Activated CD8-positive, alpha-beta memory T cell treated with anti-CD3 and anti-CD28 coated beads, Interleukin-2, amount 50 U/mL, for 4 hours (primary cell): ENCODE measurements at places on chromosomes 7 and 10.

GRCh38 chr10:98528805-98529183, 82.1 kb upstream of the HPS1 start:
- no peak for DNase-seq

DNA sequence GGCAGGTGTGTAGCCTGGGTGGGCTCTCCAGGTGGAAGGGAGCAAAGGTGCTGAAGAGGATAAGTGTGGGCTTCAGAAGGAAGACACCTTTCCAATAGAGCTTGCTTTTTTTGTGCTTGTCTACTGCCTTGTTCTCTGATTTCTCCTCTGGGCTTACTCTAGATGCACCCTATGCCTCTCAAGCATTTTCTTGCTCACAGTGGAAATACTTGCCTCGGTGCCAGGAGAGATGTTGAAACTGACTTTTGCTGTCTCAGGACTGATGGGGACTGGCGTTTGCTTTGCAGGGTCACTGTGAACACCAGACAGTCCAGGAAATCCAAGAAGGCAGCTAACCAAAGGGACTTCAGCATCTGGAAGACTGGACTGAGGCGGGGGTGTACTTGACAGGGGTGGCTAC, 187.9 kb downstream of the SNX10 start:
- no peak for DNase-seq

GRCh38 chr7:7641129-7641663, 644 bp downstream of the UMAD1 start:
- DNase-seq: no peak

- DNase-seq: no peak
Measured at GRCh38 chr7:155824227-155824886, 12.1 kb upstream of the SHH start.

- no peak for DNase-seq
Measured at GRCh38 chr10:11205030-11205772, 187.5 kb downstream of the CELF2 start.

GRCh38 chr10:86017841-86018734, 348.5 kb downstream of the GRID1 start:
- DNase-seq: no peak

- DNase-seq: no peak
Measured at GRCh38 chr7:40199076-40199802, 64.4 kb downstream of the SUGCT start.

DNA sequence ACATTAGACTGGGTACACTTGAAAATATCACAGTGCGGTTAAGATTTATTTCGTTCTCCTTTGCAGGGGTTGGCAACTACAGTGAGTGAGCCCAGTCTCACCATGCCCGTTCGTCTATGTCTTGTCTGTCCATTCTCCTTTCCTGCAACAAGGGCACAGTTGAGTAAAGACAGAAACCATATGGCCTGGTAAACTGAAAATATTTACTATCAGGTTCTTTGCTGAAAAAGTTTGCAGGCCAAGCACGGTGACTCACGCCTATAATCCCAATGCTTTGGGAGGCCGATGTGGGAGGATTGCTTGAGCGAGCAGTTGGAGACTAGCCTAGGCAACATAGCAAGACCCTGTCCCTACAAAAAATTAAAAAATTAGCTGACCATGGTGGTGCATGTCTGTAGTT, 11.4 kb upstream of the KCTD7 start:
- no peak for DNase-seq

GRCh38 chr10:106310596-106310995, 853.9 kb downstream of the SORCS1 start:
- no peak for DNase-seq

- DNase-seq: no peak
Measured at GRCh38 chr10:30436191-30436611, 2.2 kb downstream of the MAP3K8 start.

- no peak for DNase-seq
Measured at GRCh38 chr10:11687357-11687771, 54.8 kb upstream of the ECHDC3 start.

- DNase-seq: no peak
Measured at GRCh38 chr10:111316722-111317212, 239.9 kb downstream of the ADRA2A start.

DNA sequence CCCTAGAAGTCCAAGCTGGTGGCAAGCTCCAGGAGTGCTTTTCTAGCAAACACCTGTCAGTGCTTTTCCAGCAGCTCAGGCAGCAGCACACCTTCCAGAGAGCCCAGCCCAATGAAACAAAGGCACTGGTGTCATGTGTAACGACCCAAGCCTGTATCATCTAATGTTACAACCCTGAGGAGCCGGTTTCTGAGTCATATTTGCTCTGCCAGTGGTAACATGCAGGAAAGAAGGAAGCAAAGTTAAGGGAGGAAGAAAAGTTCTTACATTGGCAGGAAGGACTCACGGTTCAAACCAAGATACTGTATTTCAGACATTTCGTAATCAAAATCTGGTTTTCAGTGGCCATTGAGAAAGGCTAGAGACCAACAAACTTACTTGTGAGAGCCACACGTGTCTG, at the start of gene ANKRD22:
Gene ANKRD22 (minus strand): TSS at position 139 of the 400 bp plus-strand sequence. CDS start 237 bp downstream, outside the sequence.
- DNase-seq: no peak

DNA sequence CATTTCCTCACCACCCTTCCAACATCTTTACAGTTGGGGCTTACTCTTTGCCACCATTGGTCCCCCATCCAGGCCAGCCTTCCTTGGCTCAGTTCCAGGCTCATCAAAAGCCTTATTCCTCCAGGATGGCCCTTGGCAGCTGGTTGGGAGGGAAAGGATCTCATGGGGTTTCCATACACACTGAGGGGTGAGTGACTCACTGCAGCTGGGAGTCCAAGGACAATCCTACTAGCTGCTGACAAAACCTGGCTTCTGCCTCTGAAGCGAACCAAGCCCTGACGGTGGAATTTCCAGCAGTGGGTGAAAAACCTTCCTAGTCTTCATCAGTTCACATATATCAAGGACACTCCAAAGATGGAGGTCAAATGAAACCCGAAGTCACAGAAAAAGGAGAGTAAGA, 22.9 kb downstream of the CRHR2 start:
- DNase-seq: no peak

GRCh38 chr7:82745117-82745516, 301.5 kb upstream of the CACNA2D1 start:
- DNase-seq: no peak

DNA sequence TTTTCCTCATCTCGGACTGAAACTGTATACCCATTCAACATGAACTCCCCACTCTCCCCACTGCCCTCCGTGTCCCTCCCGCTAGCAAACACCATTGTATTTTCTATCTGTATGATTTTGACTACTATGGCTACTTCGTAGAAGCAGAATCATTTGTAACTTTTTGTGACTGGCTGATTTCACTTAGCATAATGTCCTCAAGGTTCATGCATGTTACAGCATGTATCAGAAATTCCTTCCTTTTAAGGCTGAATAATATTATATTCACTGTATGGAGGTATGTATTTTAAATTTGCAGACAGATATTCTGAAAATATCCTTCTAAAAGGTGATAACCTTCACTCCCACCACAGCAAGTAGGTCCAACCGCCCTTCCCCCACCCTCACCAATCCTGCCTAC, 42.9 kb upstream of the MMD2 start:
- no peak for DNase-seq

DNA sequence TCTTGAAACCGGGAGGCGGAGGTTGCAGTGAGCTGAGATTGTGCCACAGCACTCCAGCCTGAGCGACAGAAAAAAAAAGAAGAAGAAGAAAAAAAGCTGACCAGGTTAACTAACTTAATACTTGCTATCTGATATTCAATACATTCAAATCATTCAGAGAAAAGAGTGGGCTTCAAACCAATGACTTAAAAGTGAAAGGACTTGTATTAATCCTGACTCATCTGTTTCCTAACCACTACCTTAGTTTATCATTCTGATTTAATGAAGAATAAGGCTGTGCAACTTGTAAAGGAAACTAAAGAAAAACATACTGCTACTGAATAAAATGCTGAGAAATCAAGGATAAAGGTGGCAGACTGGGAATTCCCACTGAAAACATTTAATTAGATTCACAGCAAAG, 128.4 kb downstream of the NRBF2 start:
- no peak for DNase-seq

GRCh38 chr10:117462424-117462792, 80.1 kb upstream of the EMX2 start:
- DNase-seq: no peak

GRCh38 chr7:41457832-41458437, 245.0 kb downstream of the INHBA start:
- no peak for DNase-seq

DNA sequence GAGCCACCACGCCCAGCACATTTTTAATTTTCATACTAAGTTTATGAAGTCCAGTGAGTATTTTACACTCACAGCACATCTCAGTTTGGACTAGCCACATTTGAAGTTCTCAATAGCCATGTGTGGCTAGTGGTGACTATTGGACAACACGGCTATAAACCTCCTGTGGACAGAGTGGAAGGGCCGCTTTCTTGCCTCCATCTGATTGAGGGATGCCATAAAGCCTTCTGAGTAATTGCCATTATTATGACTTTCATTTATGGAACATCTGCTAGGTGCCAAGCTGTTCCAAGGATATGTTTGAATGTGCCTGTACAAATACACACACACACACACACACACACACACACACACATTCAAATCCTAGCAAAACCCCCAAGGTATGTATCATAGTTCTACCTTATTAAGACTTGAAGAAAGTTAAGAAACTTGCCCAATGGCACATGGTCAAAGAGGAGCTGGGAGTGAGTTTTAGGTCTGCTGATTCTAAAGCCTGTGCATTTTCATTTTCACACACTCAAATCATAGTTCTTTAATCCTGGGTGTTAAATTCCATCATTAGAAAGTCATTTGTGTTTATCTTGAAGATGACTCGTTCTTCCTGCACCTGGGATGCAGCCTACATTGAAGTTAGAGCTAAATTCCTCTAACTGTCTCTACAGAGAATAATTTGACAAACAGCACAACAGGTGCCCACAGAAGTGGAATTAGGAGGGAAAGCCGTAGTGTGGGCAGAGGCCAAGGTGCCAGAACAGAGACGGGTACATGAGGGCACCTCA, 143.3 kb downstream of the PKD1L1 start:
- DNase-seq: no peak

GRCh38 chr7:155371884-155372781, 74.5 kb downstream of the INSIG1 start:
- DNase-seq: no peak

- DNase-seq: no peak
Measured at GRCh38 chr10:33781606-33782395, 447.3 kb upstream of the NRP1 start.

- no peak for DNase-seq
Measured at GRCh38 chr7:26326211-26326610, 34.5 kb downstream of the SNX10 start.

- no peak for DNase-seq
Measured at GRCh38 chr10:86657396-86658011, 3.2 kb downstream of the OPN4 start.

- no peak for DNase-seq
Measured at GRCh38 chr7:67950321-67951083, 953.9 kb downstream of the TYW1 start.

DNA sequence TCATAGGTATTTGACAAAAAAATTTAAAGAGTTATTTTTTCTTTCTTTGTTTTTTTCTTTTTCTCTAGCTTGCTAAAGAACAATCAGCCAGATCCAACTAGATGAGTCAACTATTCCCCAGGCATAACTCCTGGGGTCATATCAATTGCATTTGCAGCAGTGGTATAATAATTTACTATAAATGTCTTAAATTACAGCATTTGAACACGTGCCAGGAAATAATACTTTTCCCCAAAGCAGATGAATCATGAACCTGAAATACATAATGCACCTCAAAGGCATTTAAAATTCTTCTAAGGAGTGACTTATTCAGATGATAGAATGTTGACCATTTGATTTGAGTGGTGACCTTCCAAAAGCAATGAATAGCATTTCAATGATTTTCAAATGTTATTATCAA, 190.1 kb downstream of the LRRTM3 start:
- DNase-seq: no peak

DNA sequence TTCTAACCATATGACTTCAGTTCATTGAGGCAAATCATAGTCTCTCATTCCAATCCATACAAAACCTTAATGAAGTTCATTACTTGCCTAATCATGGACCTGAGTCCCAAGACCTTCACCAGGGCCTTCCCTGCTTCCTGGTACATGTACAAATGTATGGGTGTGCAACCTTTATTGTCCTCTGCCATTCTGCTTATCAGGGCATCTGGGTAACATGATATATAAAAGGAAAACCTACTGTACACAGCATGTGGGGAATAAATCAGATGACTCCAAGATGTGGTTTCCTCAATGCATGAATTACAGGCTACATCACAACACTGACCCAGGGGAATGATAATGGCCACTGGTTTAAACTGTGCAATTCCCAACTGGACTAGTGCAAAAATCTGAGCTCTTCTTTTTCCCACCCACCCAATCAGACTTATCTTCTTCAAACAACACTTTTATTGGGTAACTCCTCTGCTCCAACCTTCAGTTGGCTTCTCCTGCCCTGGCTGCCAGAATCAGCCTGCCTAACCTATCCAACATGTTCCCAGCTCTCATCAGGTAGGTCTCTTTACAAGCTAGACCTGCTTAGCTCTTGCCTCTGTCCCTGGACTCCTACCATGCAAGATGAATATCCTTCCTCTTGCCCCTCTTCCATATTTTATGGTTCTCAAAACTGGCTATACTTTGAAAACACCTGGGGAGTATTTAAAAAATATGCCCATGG, 11.4 kb downstream of the GOT1 start:
- DNase-seq: no peak

DNA sequence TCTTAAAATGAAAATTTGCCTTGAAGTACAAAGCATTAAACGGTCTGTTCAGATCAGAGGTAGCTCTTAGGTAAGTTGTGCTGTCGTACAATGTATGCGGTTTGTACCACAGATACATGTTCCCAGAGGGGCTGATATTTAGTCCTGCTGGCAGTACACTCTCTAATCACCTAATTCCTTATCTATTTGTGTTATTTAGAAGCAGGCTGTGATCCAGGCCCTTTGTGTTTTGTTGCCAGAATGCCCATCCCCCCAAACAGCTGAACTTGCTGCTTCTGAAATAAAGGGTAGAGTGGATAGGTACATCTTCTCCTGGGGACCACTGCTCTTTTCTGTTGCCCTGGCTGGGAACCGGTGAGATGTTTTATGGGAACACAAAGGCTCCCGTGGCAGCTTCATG, 84.5 kb downstream of the SND1 start:
- DNase-seq: no peak

DNA sequence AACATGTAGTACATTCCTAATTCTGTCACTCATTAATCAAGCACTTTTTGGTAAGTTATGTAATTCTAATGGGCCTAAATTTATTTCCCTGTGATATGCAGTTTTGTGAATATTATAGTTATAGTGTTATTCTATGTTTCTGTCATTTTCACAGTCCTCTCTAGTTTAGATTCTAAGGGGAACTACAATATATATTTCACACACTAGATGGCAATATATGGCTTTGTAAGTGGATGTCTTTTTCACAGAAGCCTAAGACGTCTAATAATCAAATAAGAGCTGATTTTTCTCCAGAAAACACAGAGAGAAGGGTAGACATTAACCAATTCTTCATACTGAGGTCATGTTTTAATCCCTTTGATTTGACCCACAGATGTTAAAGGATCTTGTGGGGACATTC, 18.0 kb downstream of the RNLS start:
- no peak for DNase-seq
